Stimulated activated CD8-positive, alpha-beta memory T cell treated with anti-CD3 and anti-CD28 coated beads, Interleukin-7, amount 100 ng/mL, for 4 hours (primary cell): ENCODE measurements at places on chromosomes 2 and 18.

DNA sequence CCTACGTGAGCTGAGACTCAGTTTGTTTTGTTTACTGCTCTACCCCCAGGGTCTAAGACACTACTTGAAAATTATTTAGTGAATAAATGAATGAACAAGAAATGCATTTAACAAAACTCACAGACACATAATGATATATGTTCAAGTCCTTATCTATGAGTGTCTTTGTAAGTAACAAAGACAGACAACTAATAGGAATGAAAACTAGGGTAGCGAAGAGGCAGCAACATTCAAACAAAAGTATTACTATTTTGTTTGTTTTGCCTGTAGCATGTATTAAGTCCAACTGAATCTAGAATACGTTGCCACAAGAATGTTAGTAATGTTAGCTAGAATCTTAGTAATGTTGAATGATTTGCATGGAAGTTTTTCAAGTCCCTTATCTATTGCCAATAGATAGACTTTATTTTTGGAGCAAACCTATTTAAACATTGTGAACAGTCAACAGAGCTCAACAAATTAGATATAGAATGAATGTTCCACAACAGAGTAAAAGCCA lies 144.8 kb upstream of the VWC2L start:
- no peak for DNase-seq

DNA sequence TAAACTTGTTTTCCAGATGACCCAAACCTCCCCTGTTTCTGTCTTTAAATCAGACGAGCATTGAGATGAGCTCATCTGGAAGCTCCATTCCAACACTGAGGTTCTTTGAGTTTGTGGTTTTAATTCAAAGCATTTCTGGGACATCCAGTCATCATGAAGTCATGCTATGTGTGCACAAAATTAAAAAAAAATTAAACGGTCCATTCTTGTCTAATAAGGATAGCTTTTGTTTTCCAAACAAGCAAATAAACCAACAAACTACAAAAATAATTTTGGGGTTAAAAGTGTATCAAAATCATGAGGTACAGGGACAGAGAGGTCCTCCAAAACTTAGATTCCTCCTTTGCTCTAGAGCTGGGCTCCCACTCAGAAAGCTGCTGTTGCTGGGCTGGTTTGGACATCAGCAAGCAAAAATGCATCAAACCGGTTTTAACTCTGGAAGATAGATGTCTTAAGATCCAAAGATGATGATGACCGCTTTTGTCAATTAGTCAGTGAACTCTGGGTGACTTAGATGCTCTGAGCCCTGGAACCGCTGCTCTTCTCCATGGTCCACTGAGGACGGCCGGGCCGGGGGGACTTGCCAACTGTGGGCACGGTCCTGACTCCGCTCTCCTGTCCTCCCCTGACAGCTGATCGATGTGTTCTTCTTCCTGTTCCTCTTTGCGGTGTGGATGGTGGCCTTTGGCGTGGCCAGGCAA lies 65.4 kb downstream of the TRPM8 start:
- no peak for DNase-seq

DNA sequence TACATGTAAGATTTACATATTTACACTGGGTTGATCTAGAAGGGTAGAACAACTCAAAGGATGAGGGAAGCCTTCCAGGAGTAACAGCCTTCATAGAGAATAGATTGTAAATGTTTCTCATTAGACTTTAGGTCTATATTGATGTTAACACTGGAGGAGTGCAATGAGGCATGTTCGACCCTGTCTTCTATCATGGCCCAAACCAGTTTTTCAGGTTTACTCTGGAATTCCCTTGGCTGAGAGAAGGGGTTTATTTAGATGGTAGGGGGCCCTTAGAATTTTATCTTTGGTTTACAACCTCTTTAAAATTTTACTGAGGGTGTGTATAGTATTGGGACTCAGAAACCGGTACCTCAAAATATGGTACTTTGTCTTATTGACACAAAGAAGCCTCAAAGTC lies 634.9 kb upstream of the PIK3C3 start:
- no peak for DNase-seq

DNA sequence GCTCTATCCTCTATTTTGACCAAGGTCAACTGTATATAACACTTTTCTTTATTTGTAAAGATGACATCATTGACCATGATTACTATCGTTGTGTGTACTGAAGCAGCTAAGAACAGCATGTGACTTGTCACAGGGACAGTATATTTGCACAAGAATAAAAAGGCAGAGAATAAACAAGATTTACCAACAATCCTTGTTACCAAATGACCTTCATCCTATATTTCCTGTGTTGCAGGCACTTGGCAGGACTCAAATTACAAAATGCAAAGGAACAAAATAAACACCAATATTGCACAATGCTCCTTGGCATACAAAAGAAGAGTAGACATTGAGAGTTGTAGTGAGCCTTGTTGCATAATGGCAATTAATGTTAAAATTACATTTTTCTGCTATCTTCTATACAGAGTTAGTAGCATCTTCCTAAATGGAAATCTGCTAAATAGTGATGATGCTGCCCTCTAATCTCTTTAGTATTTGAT lies 61.8 kb downstream of the RFTN2 start:
- DNase-seq: no peak

DNA sequence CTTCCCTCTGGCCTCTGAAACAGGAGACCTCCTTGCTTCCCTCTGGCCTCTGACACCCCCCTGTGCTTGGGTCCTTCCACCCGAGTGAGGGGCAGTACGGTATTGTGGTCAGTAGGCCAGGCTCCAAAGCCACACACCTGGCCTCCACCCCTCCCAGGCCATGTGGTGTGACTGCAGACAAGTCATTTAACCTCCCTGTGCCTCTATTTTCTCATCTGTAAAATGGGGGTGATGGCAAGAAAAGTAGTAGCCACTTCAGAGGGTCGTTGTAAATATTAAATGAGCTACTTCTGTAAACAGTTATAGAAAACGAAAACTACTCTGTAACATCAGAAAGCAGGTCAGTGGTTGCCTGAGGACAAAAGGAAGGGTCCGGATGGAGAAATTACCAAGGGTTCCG lies 74.2 kb downstream of the SMAD7 start:
- DNase-seq: no peak

DNA sequence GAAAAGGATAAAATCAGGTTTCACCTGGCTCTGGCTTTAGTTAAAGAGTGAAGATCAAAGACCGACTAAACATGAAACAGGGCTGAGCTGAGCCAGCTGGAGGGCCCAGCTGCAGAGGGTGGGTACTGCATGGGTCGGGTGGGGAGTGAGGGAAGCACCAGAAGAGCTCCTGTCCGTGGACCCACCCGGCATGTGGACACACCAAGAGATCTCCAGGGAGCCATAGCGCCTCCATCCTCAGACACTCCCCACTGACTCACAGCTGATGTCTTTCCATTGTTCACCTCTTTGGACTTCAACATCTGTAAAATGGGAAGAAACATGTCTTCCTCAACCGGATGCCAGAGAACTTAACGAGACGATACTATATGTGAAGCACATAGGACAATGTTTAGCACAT lies 178.3 kb upstream of the KLHL29 start:
- no peak for DNase-seq

GRCh38 chr18:45775743-45776142 lies 49.7 kb upstream of the SIGLEC15 start:
- DNase-seq: no peak

DNA sequence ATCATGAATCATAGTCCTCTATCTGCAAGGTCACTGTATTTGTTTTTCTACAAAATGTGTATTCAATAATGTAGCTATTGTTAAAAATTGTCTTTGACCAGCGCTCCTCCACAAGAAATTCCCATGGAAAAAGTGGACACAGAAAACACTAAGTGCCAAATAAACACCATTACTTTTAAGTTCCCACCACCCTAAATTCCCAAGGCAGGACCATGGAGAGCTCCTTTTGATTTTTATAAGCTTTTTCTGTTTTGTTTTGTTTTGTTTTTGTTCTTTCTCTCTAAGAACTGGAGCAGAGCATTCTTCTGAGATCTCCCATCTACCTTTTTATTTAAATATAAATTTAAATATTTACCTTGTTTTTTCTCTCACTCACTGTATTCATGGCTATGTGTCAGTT lies 44.5 kb downstream of the LRATD1 start:
- no peak for DNase-seq

- DNase-seq: no peak
Measured at GRCh38 chr2:230929381-230930148, 4.5 kb upstream of the GPR55 start.

GRCh38 chr2:74051504-74051903 lies 66.8 kb downstream of the TET3 start:
- no peak for DNase-seq

- no peak for DNase-seq
Measured at GRCh38 chr2:74415762-74416395, 5.5 kb downstream of the C2orf81 start.
